Fibroblast of lung (primary cell): ENCODE measurements at places on chromosomes 16 and 17.

DNA sequence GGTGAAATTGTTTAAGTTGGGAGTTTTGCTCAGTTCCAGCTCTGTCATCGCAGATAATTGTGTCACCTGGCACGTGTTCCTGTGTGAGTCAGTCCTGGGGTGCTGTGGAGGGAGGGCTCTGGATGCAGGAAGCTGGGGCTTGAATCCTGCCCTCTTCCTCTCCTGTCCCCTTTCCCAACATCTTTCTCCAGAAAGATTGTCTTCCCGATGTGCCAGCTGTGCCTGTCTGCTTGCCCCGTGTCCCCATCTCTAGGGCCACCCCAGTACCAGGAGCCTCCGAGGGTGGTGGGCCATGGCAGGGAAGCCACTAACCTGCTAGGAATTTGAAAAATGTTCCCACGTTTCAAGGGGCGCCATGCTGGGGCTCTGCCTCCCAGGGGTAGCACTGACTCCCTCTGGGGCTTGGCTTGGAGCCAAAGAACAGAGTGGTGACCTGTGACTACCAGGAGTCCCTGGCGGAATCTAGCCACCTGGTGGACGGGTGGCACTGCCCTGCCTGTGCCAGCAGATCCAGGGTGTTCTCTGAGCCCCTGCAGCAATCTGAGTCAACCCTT is 198.1 kb downstream of the ENGASE start:
- no peak for DNase-seq

DNA sequence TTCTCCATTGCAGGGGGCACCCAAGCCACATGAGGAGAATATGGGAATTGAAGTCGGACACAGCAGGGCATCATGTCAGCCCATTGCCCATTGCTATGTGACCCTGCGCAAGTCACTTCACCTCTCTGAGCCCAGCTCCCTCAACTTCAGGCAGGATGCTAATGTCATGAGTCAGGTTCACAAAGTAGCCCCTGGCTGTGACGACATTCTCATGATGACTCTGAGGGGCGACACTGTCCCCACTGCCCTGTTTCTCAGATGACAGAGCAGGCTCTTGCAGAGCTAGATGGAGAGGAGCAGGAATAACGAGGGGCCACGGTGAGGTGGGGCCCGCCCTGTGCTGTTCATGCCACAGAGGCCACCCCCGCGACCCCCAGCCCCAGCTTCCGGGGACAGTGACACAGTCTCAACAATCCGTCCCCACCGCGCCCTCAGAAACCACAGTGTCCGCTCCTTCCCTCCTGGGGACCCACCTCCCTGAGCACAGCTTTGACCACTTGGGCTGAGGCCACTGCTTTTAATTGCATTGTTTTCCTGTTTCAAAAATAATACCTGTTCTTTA is 13.2 kb upstream of the ZNF469 start:
- DNase-seq = no peak

- no peak for DNase-seq
Observed at GRCh38 chr16:8943001-8943763, 20.5 kb downstream of the USP7 start.

DNA sequence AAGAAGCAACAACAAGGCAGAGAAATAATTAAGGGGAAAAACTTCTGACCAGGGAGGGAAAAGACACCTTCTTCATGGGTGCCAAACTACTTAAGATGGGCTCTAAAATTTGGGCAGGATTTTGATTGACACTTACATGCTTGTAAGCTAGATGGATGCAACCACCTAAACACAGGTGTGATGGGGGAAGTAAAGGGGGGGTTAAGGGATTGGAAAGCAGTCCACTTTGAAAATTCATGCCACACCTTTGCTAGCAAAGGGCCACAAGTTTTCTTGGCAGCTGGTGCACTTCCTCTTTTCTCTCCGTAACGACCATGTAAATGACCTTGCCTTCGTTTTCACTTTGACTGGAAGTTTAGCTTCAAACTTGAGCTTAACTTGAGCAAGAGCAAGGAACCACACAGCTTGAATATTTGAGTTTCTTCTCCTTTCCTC is 14.3 kb upstream of the PRKAR1A start:
- DNase-seq = no peak

- no peak for DNase-seq
Observed at GRCh38 chr16:46746821-46747776, 1.0 kb downstream of the MYLK3 start.

DNA sequence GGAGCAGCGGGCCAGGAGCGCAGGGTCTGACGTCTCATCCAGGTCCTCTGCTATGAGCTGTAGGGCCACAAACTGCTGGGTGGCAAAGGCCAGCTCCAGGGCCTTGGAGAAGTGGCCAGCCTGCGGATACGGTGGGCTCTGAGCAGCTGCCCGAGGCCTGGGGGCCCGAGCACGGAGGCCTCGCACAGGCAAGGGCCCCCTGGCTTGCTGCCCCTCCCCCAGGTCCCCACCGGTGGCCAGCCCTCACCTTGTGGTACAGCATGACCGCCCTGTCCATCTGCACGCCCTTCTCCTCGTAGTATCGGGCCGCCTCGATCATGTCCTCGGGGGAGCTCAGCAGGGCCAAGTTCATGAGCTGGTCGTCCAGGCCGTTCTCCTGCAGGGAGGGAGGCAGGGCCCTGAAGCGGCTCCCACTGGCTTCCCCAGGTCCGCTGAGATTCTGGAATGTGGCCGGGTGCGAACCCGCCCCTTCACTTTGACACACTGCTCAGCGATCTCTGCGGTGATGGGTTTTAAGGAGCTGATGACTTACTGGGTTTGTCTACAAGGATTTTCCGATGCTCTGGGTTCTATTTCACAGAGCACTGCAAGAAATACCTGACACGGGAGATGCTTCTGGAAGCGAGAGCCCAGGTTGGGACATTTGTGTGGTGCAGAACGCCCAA is 9.8 kb upstream of the TMEM204 start:
- no peak for DNase-seq

DNA sequence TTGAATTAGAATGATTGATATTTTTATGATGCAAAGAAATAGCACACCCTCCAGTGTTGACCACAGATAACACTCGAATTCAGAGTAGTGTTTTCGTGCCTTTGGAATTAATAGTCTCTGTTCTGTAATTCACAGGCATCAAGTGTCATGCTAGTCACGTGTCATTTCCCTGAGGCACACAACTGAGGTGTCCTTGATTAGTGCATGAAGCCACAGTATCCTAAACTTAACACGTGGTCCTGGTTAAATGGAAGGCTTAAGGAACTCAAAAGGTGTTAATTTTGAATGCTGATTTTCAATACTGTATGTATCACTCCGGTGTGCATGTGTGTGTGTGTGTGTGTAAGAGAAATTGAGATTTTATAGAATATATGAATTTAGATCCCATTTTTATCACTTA is 625.6 kb downstream of the TMEM114 start:
- no peak for DNase-seq

DNA sequence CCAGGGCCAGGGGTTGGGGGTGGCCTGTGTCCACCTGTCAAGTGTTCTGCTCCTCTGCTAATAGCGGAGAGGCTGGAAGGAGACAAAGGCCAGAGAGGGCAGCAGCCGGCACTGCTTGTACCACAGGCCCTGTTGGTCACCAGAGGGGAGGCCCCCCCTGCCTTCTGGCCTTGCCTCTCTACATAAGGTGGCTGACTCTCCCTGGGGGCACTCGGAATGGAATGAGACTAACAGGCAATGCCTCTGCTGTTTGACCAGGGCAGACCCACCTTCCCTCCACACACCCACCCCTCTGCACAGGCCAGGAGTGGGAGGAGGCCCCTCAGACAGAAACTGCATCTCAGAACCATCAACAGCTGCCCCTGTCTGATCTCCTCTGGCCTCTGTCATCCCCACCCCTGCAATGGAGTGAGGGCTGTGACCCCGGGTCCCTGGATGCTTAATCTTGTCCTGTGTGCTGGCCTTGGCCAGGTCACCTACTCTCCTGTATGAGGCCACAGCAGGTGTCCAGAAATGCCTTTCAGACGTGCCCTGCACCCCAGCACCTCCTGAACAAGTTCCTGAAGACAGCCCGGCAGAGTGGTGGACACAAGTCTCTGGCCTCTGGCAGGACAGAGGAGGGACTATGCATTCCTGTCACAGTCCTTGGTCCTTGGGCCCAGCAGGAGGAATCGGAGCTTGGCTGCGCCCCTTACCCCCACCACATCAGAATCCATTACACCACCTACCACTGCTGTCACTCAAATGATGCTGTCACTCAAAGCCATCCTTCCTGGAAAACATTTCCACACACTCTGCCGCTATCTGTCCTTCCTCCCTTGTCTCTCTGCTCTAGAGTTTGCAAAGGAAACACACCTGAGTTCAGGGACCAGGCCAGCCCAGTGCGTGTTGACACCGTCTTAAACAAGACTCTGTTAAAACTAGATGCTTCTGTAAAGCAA is 107.5 kb upstream of the ZNF750 start:
- DNase-seq = no peak

- no peak for DNase-seq
Observed at GRCh38 chr17:82029990-82030469, 1.4 kb upstream of the RAC3 start.

DNA sequence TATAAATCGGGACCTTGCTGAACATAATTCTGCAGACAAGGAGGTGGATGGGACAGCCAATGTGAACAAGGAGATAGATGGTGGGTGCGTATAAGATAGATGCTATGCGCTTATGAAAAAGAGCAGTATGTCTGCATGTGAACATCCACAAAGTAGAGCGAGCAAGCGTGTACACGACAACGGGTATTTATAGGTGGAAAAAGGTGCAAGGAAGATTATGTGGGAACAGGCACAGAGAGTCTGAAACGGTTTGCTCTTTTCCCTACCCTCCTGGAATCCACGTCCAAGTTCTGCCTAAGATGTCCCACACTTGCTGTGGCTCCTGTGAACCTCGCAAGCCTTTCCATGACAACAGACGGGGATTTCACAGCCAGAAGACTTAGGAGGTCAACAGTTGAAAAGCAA is 43.0 kb downstream of the SNX11 start:
- no peak for DNase-seq

DNA sequence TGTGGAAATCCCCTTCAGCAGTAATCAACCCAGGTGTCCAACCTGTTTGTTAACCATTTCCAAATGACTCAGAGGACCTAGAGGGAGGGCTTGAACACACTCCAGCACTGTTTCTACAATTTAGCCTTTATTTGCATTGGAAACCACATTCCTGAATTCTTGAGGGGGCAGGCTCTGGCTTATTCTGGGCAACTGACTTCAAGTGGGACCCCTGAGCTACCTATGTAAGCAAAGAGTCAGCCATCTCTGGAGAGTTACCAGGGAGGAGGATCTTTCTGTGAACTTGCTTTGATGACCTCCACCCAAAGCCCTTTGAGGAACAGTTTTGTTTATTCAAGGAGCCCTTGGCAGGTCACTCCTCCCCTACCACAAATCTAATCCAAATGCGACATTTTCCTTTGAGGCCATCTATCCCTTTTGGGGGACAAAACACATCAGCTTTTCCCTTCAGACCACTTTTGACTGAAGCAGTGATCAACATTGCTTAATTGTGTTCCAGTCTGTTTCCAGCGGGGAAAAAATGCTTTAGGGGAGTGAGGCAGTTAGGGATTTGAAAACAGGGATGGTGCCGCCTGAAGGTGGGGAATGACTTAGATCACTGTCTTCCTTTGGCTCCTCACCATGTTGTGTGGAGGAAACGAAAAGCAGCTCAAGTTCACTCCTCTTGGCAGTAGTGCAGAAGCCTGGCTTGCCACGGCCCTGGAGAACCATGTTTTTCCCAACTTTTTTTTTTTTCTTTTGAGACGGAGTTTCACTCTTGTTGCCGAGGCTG is 46.2 kb downstream of the TUBD1 start:
- DNase-seq = peak; percentile 92

DNA sequence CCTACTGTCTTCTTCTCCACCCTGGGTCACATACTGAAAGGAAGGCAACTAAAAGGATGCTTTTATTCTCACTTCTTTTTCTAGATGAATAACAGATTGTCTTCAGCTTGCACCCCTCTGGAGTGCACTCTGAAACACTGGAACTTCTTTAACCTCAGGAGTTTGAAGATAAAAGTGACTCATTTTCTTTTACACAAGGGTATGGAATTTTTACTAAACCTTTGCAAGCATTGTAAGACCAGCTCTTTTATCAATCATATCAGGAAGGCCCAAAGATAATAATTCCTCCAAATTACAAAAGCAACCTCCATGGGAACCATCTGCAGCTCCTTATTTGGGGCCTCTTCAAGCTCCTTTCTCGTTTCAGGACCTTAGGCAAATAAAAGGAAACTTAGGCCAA is 193.5 kb upstream of the KIF2B start:
- peak; percentile 3 for DNase-seq

DNA sequence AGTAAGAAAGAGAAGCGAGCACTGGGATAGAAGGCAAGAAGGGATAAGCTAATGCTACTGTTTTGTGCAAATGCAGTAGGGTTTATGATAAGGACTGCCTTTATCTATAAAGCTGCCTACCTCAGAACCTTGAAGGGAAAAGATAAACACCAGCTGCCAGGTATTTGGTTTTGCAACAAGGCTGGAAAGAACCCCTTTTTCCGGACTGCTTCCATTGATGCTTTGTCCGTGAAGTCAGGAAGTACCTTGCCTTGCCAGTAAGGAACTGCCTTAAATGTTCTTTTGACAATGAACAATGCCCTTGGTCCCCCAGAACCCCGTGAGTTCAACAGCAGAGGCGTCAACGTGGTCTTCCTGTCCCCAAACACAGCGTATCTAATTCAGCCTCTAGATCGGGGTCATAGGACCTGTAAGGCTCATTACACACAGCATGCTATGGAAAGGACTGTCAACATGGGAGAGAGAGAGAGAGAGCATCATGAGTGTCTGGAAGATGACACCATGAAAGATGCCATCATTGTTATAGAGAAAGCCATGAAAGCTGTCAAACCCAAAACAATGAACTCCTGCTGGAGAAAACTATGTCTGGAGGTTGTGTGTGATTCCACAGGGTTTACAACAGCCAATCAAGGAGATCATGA is 113.4 kb downstream of the ANKRD11 start:
- no peak for DNase-seq
